ENCODE measurements at places on chromosomes 7 and 10. TPM values are rescaled to one million over a fixed set of nuclear protein-coding genes. Genes with fewer than 3 reads are reported as not detected.

Gene AIFM2
- total RNA-seq: 9.3 TPM

Gene GRM3
- total RNA-seq: not detected

Gene NANOS1
- total RNA-seq: 2.1 TPM

Gene PILRA
- total RNA-seq: 3.9 TPM

Gene BAIAP2L1
- 1.2 TPM for total RNA-seq

Gene LEP
- not detected for total RNA-seq

Gene TAS2R5
- 0.45 TPM for total RNA-seq

- no peak for DNase-seq
Measured at GRCh38 chr7:107813524-107813923, 10.5 kb upstream of the SLC26A3 start.

DNA sequence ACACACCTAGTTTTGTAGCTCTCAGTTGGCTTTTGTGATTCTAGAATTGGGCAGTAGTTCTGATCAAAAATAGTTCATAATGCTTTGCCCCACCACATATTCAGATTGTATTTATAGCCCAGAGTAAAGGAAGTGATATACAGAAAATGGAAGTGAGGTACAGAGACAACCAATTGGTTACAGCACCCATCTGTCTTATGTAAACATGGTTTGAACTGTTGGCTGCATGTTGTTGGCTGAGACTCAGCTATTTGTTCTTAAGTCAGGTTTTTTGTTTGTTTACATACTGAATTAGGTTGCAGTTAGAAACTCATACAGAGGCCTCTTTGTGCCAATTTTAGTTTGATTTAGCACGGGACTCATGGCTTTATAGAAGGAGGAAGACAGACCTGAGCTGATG lies 158.9 kb upstream of the GPR26 start:
- DNase-seq: no peak

- peak; percentile 51 for DNase-seq
Measured at GRCh38 chr7:22577470-22578001, 77.5 kb upstream of the STEAP1B start.

DNA sequence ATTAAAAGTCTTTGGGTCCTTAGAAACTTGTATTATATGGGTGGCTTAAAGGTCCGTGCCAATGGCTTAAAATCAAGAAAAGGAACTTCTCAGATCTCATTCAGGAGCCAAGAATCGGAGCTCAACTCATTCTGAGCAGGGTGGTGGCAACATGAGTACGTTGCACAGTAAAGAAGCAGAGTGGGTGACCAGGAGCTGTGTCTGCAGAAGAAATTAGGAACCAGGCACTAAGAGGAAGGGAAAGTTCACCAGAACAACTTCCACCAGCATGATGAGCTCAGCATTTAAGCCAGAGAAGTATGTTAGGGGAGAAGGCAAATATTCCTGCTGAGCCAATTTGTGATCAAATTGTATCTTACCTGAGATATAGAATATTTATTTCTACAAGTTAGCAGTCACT lies 236.0 kb upstream of the NRP1 start:
- DNase-seq: no peak

GRCh38 chr7:96665689-96666088 lies 44.0 kb downstream of the SEM1 start:
- DNase-seq: no peak

DNA sequence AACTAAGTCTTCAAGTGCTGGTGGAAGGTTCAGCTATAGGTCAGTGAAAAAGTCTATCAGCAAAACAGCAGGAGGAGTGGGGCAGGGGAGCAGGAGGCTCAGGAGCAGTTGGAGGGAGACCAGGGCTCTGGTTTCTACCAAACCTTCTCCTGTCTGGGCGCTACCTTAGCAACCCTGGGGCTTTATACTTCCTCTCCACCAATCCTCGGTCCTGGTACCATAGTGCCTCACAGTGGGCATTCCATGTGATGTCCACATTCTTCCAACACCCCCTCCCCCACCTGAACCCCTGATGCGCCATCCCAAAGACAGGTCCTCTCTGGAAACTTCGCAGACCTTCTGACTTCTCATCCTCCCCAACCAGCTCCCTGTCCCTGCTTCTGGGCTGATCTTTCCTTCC lies 25.3 kb upstream of the ACSM6 start:
- DNase-seq: no peak

GRCh38 chr10:69807122-69807521 lies 5.4 kb downstream of the COL13A1 start:
- DNase-seq: no peak

- no peak for DNase-seq
Measured at GRCh38 chr10:77571490-77571889, 66.1 kb downstream of the KCNMA1 start.

DNA sequence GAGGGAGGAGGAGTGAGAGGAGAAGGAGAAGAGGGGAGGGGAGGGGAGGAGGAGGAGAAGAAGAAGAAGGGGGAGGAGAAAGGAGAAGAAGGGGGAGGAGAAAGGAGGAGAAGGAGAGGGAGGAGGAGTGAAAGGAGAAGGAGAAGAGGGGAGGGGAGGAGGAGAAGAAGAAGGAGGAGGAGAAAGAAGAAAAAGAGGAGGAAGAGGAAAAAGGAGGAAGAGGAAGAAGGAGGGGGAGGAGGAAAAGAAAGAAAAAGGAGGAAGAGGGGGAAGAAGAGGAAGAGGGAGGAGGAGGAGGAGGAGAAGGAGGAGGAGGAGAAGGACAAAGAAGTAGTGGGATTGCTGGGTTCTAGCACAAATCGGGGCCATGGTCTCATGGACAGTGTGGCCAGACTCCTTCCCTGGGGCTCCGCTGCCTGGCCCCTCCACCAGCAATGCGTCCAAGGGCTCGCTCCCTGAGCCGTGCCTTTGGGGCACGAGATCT lies 4.2 kb upstream of the MAFK start:
- peak; percentile 41 for DNase-seq

- no peak for DNase-seq
Measured at GRCh38 chr10:63221950-63222349, 88.8 kb downstream of the NRBF2 start.
